HS-5 (cell line): ENCODE measurements at places on chromosomes 4 and X.

DNA sequence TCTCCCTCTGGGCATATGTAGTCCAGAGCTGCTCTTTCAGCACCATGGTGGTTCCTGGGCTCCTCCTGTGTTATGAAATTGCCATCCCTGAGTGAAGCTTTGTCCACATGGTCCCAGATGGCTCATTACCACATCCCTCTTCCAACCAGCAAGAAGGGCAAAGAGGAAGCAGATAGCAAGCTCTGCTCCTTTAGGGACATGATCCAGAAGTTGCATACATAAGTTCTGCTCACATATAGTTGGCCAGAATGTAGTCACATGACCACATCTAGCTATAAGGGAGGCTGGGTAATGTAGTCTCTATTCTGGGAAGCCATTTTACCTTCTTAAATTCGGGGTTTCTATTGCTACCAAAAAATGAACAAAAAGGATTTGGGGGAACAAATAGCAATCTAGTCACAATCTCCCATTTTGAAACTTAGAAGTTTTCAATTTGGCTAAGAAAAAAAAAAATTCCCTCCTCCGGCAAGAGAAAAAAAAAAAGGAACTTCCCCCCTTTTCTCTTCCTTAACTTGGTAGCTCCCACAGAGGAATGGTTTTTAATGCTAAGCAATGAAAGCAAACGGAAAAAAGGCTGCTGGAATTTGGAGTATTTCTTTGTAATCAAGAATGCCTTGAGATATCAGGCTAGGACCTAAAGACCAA is 88.2 kb upstream of the USP9X start:
- DNase-seq, result no peak

DNA sequence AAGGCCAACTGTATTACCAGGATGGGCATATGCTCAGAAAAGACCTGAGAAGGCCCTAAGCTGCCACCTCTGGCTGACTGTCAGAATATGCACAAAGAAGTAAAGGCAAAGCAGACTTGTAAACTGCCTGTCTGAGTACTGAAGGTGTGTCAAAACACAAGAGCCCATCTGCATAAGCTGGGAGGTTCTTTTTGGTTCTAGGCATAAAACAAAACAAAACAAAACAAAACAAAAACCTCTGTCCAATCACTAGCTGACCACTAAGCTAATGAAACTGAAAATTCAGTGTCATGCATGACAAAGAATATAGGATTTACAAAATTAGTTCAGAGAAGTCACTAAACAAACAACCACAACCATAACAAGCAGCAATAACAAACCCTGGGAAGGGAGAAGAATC is 20.6 kb downstream of the SH3D19 start:
- no peak for DNase-seq

DNA sequence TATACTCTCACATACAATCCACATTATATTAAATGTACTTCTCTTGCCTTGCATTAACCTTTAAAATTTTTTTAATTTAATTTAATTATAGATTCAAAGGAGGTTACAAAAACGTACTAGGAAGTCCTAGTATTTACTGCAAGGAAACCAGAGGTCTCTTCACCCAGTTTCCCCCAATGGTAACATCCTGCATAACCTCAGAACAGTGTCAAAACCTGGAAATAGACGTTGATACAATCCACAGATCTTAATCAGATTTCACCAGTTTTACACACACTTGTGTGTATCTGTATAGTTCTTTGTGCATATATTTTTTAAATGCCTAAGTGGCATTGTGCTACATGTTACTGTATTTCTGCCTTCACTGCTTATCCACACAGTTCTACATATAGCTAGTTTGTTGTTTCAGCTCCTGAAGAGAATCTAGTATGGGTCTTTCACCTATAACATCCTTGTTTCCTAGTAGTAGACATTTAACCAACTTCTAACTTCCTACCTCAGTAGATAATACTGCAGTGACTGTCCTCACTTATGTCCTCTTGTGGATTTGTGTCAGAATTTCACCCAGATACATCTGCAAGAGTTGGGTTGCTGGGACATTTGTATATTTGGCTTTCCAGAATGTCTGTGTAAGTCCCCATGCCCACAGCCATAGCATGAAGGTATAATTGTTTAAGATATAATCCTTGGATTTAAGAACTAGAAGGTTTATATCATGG is 103.2 kb downstream of the NFKB1 start:
- DNase-seq, result no peak

GRCh38 chrX:136064661-136065043 is 79.4 kb downstream of the SLC9A6 start:
- DNase-seq, result no peak

- no peak for DNase-seq
These were observed 47.3 kb downstream of the JAKMIP1 start for GRCh38 chr4:6152869-6153705.

DNA sequence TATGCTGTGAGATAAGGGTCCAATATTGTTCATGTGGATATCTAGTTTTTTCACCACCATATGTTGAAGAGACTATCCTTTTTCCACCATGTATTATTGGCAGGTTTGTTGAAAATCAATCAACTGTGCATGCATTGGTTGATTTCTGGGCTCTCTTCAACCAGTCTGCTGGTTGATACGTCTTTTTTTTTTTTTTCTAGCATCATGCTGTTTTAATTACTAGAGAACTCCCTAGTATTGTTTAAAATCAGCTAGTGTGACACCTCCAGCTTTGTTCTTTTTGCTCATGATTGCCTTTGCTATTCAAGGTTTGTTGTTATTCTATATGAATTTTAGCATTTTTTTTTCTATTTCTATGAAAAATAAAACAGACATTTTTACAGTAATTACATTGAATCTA is 123.9 kb downstream of the SLC7A11 start:
- DNase-seq, result no peak
